ENCODE measurements at places on chromosomes 5 and 9. TPM values are rescaled to one million over a fixed set of nuclear protein-coding genes. Genes with fewer than 3 reads are reported as not detected.

Gene PTPRD
- 3.5 TPM for total RNA-seq

Gene BRD9
- 34.9 TPM for total RNA-seq

Gene KCTD16
- total RNA-seq: 0.18 TPM

Gene SPINK4
- not detected for total RNA-seq

Gene PRDM9
- not detected for total RNA-seq

Gene INSL6
- not detected for total RNA-seq

Gene HTR4
- not detected for total RNA-seq

Gene PCDHB12
- total RNA-seq: not detected

Gene CHSY3
- 5.0 TPM for total RNA-seq

Gene PCA3
- total RNA-seq: not detected

Gene TXN
- 357 TPM for total RNA-seq

Gene SUSD3
- 55.5 TPM for total RNA-seq

Gene DNAJC21
- total RNA-seq: 21.0 TPM

Gene DND1
- 0.18 TPM for total RNA-seq

Gene SPINK13
- total RNA-seq: not detected

Gene GABRA1
- total RNA-seq: not detected

Gene EXOSC2
- 21.4 TPM for total RNA-seq

Gene PKD2L2
- not detected for total RNA-seq

Gene LHX3
- not detected for total RNA-seq

Gene CBY3
- not detected for total RNA-seq

Gene C5orf58
- total RNA-seq: not detected

Gene EIF4E1B
- not detected for total RNA-seq

Gene NUDT12
- total RNA-seq: 12.7 TPM

Gene PCDHB2
- total RNA-seq: 0.29 TPM

Gene PDE6A
- not detected for total RNA-seq

Gene CD274
- total RNA-seq: 3.0 TPM

Gene ORM2
- not detected for total RNA-seq

Gene RAB14
- 21.4 TPM for total RNA-seq

Gene PCDHGA9
- total RNA-seq: 0.86 TPM

Gene TEX53
- not detected for total RNA-seq

Gene PCDHGA6
- total RNA-seq: 1.4 TPM
